Adrenal gland (tissue), 19 donors: ENCODE measurements at places on chromosomes 16 and 17.

DNA sequence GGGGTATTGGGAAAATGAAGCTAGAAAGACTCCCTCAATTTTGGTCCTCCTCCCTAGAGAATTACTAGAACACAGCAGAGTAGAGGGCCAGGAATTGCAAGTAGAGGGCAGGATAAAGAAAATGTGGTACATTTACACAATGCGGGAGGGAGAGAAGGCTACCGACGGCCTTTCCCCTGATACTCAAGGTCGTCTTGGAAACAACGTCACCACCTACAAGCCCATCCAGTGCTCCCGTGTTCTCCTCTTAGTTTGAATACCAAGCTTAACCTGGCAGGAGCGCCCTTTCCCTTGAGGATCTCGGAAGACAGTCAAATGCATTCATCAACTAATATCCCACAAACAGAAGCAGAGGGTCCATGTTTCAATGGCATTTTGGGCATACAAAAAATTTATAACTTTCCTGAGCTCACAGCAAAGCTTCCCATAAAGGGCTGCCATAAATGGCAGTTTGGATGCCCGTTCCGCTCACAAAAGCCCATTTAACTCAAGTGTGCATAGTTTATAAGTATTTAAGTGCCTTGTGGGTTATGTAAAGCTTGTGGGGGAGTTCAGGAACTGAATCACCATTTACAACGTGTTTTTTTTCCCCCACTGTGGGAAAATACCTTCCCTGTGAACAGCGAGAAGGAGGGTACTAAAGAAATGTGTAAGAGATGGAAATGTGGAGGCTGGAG is 414.6 kb downstream of the SLC39A11 start:
- no peaks in the 10 kb centered on the region for H3K4me1 ChIP-seq
- no peak overlapping the region for H3K4me3 ChIP-seq
- H3K36me3 ChIP-seq: no peaks in the 10 kb centered on the region
- H3K27ac ChIP-seq: no peak overlapping the region
- no peaks in the 10 kb centered on the region for H3K27me3 ChIP-seq

DNA sequence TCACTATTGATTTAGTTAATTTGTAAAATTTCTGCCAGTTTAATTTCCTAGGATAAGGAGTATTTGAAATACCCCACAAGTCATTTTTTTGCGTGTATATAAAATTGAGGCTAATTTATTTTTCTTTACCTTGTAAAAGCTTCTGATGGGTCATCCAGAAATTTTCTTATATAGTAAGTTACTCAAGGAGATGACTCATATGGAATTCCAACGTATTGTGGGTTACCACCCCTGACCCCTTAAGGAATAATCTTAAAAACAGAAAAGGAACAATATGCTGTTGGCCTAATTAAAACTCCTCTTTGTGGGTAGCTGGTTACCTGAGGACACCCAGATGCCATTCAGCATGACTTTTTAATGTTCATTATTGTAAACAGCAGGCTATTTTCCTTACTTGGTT is 13.6 kb downstream of the HEATR6 start:
- no peaks in the 10 kb centered on the region for H3K27me3 ChIP-seq
- H3K36me3 ChIP-seq: no peaks in the 10 kb centered on the region
- no peaks in the 10 kb centered on the region for H3K4me1 ChIP-seq
- no peak overlapping the region for H3K27ac ChIP-seq

DNA sequence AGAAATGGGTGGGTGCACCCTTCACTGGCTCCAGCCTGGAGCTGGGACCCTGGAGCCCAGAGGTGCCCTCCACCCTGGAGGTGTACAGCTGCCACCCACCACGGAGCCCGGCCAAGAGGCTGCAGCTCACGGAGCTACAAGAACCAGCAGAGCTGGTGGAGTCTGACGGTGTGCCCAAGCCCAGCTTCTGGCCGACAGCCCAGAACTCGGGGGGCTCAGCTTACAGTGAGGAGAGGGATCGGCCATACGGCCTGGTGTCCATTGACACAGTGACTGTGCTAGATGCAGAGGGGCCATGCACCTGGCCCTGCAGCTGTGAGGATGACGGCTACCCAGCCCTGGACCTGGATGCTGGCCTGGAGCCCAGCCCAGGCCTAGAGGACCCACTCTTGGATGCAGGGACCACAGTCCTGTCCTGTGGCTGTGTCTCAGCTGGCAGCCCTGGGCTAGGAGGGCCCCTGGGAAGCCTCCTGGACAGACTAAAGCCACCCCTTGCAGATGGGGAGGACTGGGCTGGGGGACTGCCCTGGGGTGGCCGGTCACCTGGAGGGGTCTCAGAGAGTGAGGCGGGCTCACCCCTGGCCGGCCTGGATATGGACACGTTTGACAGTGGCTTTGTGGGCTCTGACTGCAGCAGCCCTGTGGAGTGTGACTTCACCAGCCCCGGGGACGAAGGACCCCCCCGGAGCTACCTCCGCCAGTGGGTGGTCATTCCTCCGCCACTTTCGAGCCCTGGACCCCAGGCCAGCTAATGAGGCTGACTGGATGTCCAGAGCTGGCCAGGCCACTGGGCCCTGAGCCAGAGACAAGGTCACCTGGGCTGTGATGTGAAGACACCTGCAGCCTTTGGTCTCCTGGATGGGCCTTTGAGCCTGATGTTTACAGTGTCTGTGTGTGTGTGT is 46.8 kb downstream of the IL21R start:
- no peak for DNase-seq
- no peak overlapping the region for H3K4me3 ChIP-seq
- no peaks in the 10 kb centered on the region for H3K4me1 ChIP-seq
- no peak overlapping the region for H3K27ac ChIP-seq
- H3K27me3 ChIP-seq: peaks cover 8% of the 10 kb centered on the region

DNA sequence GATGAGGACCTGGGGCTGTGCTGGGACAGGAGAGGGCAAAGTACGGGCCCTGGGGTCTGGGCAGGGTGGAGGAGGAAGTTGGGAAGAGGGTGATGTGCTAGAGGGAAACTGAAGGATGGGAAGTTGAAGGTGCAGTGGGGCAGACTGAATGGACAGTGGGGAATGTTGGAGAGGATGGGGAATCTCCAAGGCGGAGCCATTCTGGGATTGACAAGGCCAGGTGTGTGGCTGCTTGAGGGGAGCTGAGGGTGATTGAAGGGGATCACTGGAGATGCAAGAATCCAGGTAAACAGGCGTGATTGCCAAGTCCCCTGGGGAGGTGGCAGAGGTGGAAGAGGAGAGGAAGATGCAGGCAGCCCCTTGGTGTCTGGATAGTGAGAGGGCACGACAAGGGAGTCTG is 8.5 kb upstream of the HSD3B7 start:
- H3K4me3 ChIP-seq: no peak overlapping the region
- no peak for DNase-seq
- H3K4me1 ChIP-seq: no peaks in the 10 kb centered on the region
- H3K27ac ChIP-seq: no peak overlapping the region
